NCI-H1105 treated with DMSO at 0.1 percent for 48 hours (cell line): ENCODE measurements at places on chromosomes 5 and 9.

DNA sequence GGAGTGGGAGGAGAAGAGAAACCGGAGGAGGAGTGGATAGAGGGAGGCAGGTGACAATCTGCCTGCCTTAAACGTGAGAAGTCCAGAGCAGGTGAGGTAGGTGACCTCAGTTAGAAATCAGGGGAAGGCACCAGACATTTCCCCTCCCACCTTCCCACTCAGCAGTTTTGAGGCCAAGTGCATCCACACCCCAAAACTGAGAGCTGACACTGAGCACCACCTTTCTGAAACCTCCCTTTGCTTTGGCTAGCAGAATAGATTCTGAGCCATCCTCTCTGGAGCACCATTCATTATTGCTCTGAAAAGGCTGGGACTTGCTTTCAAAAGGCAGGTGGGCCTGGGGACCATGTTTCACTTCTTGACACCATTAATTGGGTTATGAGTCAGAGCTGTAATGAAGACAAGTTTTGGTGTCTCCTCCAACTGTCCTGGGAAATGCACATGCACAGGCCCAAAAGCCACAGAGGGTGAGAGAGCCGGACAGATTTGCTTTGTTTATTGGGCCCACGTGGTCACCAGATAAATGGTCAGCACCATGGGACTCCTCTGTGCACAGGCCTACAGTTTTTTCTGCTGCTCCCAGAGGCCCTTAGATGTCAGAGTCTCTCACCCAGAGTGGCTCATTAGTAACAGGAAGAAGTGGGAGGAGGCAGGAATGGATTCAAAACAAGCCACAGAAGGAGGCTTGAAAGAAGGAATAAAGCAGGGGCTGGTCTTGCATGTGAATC lies 314.7 kb downstream of the TLE1 start:
- DNase-seq = no peak

GRCh38 chr9:22228542-22228941 lies 218.1 kb upstream of the DMRTA1 start:
- DNase-seq = no peak

GRCh38 chr5:177077335-177077734 lies 9.4 kb upstream of the FGFR4 start:
- DNase-seq = no peak

DNA sequence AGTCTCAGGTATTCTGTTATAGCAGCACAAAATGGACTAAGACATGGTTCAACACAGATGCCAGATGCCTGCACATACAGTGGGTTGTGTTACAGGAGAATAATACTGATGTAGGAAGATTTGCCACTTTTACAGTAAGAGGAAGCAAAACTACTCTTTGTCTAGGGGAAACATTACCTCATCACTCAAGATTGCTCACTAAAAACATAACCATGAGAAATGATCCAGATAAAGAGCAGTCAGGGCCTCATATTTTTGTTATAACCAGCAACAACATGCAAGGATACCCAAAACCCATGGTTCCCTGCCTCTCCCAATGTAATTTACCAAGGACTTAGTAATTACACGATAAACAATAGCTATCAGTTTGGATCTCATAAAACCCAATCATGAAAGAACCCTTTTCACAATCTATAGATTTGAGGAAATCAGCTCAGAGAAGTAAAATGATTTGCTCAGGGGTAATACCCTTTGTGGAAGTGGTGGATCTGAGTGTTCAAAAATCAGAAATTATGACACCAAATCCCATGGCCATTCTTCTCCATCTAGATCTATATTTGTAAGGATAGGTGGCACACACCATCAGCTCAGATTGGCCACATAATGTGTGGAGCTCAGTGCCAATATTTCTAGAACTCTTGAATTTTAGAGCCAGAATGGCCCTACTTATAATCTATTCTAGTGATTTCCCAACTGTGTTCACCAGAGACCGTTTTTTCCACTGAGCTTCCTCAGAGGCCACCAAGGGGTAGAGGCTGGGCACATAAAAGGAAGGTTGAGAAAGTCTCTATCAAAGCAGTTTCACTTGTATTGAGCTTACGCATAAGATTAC lies 27.8 kb downstream of the DPYSL3 start:
- no peak for DNase-seq

GRCh38 chr9:136667214-136667939 lies 4.7 kb downstream of the EGFL7 start:
- DNase-seq = no peak

GRCh38 chr9:125914411-125914810 lies 167.2 kb downstream of the PBX3 start:
- DNase-seq = peak; percentile 38
